ENCODE measurements at places on chromosomes 1 and 21.
A peak's percentile ranks its signal among the peaks of the same experiment; 100 is the strongest.

GRCh38 chr1:84152649-84153056, 8.6 kb downstream of the PRKACB start:
- DNase-seq = peak; percentile 69

- DNase-seq = peak; percentile 88
Measured at GRCh38 chr1:174942547-174943255, 57.0 kb upstream of the CACYBP start.

DNA sequence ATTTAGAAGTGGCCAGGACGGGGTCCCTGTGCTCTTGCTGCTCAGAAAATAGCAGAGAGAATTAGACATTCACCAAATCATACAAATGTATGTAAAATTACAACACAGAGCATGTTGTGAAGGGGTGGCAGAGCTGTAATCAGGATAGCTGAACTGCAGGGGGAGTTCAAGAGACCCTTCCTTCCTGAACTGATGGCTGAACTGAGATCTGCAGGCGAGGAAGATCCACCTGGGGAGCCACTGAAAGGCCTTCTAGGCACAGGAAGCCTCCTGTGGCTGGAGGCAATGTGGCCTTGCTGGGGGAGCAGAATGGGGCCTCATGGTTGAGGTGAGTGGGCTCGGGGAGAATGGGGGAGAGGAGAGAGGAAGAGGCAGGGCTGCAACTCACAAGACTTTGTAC, 216.5 kb downstream of the PRDM2 start:
- no peak for DNase-seq

DNA sequence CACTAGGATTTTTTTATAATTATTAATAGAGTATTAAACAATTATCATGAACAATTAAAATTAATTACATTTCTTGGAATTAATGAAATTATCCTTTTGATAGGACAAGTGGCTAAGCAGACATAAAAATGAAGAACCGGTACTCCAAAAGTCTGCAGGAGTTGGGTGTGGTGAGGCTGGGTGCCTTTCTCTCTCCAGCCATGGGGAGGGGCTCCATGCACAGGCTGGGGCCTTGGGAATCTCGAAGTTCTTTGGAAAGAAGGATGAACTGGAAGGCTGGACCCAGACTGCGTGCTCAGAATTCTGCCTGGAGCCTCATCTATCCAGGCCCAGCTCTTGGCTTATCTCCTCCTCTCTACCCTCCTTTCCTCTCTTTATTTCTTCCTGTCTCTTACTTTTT, 94.1 kb downstream of the ACTL8 start:
- DNase-seq = no peak

- no peak for DNase-seq
Measured at GRCh38 chr1:195886000-195886399, 722.2 kb downstream of the KCNT2 start.

- no peak for DNase-seq
Measured at GRCh38 chr1:9127395-9128165, 1.3 kb downstream of the GPR157 start.

DNA sequence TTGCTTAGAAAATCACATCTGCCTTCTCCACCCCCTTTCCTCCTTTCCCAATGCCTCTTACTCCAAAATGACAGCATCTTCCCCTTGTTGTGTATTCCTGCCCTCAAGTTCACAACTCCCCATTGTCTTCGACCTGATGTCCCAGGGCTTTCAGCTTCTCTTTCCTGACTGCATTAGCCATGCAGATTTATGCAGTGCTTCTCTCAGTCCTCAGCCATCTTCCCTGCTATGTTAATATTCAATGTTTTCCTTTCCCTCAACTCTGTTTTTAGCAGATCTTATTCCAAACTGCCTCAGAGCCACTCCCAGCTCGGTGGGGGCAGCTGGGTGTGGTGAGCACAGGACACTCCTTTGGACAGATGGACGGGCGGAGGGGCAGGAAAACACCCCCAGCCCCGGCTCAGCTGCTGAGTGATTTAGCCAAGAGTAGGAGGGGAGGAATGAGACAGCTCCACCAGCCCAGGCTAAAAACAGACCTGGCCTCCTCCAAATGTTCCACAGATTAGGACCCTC, 71.0 kb downstream of the CD2 start:
- no peak for DNase-seq

DNA sequence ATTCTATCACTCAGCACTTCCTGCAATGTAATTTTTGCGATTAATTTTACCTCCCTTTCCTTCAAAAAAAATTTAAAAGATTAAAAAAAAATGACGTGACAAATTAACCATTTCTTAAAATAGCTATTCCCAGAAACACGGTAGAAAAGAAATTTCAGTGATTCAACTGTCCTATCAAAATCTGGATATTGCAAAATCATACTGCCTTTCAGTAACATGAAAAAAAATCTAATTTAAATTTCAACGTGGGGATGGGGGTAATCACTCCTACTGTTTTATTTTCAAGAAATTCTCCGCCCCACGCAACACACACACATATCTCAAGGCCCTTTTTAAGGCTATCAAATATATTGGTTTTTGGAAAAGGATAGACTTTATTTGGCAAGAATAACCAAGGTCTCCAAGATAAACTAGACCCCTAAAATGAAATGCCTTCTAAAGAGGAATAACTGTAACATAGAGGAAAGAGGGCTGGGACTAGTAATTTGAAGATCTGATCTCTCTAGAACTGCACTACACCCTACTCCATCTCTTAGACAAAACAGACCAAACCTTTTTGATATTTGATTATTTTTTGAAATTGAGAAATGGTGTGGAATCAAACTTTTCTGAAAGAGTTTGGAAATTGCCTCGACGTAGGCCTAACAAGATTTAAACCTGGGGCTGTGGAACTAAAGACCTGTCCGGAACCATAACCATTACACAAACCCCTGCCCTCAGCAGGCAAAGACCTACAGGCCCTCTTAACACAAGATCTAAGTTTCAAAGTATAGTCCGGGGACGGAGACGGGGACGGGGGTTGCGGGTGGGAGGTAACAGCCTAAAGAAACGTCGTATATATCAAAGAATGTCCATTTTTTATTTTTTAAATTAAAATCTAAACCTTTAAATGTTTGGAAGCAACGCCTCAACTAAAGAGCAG, 941 bp downstream of the ARNT start:
- peak; percentile 22 for DNase-seq

GRCh38 chr1:41715441-41716095, 203.2 kb downstream of the HIVEP3 start:
- DNase-seq = no peak

DNA sequence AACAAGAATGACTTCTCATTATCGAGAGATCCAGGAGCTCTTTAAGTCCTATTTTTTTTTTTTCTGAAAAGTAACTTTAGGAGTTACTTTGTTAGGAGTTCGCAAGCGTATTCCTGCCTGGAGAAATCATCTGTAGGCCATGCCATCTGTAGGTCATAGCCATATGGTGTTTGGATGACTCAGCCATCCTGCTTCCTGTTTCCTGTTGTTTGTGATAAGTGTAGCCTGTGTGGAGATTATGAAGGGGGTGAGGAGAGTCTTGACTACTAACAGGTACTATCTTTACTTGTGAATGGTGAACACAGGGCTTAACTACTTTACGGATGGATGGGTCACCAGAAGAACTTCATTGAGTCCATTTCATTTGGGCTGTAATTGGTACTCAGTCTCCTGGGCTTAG, 327.2 kb downstream of the PTPRU start:
- DNase-seq = no peak

DNA sequence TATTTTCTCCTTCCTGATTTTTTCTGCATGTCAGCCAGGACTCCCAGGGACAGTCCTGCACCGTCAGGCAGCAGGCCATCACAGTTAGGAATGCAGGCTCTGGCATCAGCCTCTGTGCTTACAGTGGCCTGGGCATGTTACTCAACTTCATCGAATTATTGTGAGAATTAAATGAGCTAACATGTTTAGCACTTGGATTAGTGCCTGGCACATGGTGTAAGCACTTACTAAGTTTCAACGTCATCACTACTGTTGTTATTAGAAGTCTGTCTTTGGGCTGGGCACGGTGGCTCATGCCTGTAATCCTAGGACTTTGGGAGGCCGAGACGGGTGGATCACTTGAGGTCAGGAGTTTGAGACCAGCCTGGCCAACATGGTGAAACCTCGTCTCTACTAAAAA, 45.1 kb downstream of the SCCPDH start:
- no peak for DNase-seq

GRCh38 chr1:234148816-234149215, 224.4 kb upstream of the COA6 start:
- no peak for DNase-seq

- DNase-seq = no peak
Measured at GRCh38 chr21:40634141-40634540, 212.8 kb downstream of the DSCAM start.

DNA sequence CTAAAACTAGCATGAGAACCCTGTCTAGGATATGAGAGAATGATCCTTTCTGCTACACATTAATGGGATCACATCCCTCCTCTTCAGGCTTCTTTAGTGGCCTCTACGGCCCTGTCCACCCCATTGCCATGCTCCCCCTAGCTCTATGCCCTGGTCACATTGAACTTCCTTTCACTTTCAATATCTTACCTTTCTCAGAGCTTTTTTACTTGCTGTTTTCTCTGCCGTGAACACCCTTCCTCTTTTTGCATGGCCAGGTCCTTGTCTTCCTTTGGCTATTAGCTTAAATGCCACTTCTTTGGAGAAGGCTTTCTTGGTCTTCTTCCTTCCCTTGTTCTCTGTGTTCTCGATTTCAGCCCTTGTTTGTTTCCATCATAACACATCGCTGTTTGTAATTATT, 97.4 kb downstream of the GIPC2 start:
- DNase-seq = no peak

DNA sequence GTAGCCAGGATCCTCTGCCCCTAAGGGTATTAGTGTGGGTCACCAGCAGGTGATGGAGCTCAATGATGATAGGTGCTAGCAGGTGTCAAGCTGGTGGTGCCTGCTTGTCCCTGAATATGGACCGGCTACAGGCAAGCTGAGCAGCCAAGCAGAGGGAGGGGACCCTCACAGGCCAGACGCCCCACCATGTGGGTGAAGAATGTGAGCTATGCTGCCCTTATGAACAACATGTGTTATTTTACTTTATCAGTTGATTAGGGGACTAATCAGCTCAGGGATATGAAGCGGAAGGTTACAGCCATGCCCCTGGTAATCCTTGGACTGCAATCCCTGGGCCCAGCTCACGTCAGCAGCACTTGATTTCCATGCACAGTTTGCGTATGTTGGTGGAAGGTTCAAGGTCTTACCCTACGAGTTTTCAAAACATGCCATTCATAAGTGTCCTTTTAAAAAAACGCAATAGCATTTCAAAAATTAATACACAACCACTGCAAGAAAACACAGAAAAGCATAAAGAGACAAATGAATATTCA, 106.0 kb downstream of the CDC7 start:
- DNase-seq = no peak

- DNase-seq = no peak
Measured at GRCh38 chr1:77866296-77866695, 22.1 kb upstream of the NEXN start.

DNA sequence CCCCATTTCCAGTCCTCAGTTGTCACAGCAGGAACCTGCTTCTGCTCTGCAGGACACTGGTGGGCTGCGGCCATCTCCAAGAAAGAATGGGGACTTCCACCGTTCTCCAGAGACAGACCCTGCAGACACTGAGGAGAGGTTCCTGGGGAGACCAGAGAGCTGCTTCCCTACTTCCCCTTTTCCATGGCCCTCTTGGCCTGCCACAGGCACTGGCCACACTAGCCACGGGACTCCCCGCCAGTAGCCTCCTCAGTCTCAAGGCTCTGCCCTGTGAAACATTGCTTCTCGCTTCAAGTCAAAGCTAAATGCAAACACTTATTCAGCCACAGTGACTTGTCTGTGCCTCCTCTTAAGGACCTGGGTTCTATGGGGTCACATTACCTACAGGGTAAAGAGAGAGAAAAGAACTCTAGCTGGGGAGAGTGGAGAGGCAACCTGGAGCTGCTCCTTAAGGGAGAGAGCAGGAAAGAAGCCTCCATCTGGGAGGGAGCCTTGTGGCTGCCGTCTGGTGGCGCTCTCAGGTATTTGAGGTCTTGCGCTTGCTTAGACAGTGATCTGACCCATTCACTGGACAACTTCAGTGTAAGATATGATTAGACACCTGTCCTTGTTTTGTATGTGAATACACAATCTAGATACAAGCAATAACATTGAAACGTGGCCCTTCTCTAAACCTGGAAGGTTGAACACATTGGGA, 5.4 kb upstream of the SLAMF8 start:
- no peak for DNase-seq

- DNase-seq = no peak
Measured at GRCh38 chr21:33211732-33212131, 18.0 kb upstream of the IFNAR2 start.

DNA sequence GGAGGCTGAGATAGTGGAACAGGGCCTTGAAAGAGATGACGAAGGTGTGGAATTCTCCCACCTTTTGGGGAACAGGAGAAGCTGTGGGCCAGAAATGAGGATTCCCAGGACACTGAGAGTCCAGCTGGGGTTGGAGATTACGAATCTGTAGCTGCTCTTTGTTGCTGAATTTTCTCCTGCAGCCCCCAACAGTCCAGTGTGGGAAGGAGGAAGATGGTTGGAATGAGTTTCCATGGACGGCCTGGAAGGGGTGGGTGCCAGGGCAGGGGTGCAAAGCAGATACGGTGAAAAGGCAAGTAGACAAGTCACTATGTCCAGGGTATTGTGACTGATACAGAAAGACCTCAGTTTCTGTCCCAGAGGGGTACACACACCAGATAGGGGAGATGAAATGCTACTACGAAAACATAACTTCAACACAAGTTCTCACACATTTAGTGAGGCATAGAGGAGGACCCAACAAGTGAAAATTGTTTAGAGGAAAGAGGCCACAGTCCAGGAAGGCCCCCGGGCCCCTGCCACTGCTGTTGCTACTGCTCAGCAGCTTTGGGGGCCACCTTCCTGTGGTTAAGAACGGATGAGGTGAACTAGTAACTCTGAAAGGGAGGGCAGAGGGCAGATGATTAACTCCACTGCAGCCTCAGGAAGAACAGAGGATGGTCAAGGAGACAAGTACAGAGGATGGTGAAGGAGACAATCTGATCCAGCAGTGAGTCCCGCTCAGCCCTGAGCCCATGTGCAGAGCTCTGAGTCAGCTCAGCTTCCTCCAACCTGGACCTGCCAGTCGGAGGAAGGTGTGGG, 7.3 kb downstream of the CD244 start:
- no peak for DNase-seq

DNA sequence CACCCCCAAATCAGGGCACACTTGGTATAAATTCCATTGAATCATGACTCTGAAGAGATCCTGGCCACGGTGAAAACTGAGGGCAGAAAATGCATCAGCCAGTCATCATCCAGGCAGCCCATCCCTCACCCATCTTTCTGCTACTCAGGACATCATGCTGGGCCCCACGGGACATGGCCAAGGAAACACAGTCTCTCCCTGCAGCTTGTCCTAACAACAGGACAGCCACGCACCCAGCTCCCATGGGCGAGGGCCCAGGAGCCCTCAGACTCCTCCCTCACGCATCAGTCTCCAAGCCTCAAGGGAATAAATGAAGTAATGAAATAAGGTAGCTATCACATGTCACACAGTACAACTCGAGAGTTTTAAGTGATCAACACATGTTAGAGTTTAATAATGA, 37.8 kb downstream of the ELK4 start:
- no peak for DNase-seq

DNA sequence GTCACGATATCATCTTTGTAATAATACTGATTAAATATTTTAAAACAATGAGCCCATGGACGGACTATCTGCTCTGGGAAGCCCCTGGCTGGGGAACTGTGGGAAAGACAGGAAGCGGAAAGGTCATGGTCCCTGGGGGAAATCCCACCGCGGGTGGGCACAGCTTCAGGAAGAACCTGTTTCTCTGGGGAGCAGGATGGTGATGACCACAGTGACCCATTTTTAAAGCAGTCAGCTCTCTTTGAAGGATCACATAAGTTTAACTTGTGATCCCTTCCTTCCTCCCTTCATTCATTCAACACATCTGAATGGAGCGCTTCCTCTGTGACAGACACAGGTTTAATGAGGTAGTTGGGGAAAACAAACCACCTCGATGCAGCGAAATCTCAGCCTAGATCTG, 73.0 kb downstream of the DHRS3 start:
- no peak for DNase-seq
